ENCODE measurements at places on chromosomes 1 and 21. TPM values are rescaled to one million over a fixed set of nuclear protein-coding genes. Genes with fewer than 3 reads are reported as not detected.

- DNase-seq = no peak
Observed at GRCh38 chr1:158771950-158772866, at the start of gene OR6N1. OR6N1 (minus strand) TSS chr1:158772195; CDS start chr1:158766682, 5,513 bp downstream.

DNA sequence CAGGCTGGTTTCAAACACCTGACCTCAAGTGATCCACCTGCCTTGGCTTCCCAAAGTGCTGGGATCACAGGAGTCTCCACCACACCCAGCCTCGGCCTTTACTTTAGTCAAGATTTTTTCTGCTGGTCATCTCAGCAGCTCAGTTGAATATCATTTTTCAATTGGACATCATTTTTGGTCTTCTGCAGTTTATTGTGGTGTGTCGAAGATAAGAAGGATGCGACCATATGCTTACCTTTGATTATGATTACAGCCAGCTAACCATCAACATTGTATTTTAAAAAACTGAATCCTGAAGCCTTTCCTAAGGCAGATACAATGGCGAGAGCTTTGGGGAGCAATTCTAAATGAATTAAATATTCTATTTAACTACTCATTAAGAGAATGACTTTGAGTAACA is 12.3 kb upstream of the NFIA start:
- DNase-seq = no peak

DNA sequence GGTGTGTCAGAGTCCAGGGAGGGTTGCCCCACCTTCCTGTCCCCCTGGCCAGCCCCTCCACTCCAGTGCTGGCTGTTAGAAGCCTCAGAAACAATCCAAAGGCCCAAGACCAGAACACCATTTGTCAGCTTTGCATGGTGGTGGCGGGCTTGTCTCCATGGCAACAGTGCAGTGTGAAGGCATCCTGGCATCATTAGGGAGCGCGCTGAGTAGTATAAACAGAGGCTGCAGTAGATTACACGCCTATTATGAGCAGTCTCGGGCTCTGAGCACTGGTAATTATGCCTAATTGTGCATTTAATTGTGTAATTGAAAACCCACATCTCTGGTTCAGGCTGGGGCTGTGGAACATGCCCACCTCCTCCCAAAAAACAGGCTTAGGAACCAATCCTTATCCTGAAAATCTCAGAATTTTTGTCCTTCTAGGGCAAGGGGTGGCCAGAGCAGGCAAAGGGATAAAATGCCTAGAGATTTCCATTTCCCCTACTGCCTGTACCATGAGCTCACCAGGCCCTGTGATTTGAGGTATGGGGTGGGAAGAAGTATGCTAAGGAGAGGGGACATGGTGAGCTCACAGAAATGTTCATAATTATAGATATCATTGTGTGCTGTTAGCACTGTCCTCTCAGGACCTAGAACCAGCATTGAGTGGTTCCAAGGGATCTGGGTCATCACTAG is 11.7 kb downstream of the NKAIN1 start:
- no peak for DNase-seq

- no peak for DNase-seq
Observed at GRCh38 chr1:166272155-166272554, 105.4 kb upstream of the FAM78B start.

The SYDE2 gene
- 42.4 TPM for total RNA-seq

DNA sequence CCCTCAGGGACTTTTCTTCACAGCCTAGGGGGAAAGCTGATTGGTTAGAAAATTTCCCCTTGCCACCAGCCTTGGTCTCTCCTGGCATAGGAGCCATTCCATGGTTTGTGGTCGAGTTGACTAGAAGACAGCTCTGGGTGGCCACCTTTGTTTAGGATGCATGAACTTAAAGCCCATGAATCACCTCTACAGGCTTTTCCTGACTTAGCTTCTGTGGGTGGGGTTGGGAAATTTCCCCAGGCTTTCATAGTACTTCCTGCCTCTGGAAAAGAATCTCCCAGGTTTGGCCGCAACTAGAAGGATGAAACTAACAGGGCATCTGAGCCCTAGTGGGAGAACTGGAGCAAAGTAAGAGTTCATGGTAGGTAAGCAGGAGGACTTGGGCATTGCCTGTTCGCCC is 72.6 kb downstream of the SNRPE start:
- no peak for DNase-seq

DNA sequence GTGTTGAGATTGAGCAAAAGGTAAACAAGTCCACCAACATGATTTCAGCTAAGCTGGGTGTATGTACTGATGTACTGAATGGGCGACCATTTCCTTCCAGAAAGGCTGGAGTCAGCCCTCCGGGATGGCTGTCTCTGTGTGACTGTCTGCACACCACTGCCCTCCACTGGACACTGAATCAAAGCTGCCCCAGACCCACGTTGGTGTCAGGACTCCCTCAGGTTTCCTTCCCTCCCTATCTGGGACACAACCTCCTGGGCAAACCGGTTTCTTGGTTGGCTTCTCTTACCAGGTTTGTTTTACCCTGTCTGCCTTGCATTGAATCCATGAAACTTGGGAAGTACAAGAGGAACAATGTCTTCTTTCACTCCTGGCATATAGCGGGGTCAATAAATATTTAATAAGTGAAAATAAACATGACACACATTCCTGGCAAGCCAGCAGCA is 5.3 kb upstream of the SRP9 start:
- DNase-seq = peak; percentile 83

DNA sequence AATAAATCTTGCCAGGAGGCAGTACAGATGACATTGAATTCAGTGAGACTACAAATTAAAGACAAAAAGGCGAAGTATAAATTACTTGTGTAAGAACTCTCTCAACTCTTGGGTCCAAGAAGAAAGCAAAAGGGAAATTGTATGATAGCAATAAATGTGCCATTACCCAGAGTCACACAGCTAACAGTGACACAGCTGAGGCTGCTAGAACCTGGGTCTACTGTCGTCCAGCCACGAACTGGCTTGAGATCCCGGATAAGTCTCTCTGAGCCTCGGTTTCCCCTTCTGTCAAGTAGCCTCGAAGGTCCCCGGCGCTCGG is 362 bp upstream of the ROR1 start:
- no peak for DNase-seq

DNA sequence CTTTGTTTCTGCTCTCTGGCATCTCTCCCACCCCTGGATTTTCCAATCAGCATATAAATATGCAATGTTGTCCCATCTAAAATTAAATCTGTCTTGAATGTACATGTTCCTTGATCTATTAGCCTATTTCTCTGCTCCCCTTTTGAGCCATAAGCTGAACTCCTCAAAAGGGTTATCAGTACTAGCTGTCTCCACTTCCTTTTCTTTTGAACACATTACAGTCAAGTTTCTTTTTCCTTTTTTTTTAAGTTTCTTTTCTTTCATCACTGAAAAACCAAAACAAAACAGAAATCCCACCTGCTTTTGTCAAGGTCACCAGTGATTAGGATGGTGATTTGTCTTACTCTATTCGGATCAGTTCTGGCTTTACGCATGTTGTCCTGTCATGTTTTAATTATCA is 29.3 kb downstream of the XCL2 start:
- DNase-seq = no peak

The ADGRL2 gene
- total RNA-seq = 83.4 TPM

- peak; percentile 62 for DNase-seq
Observed at GRCh38 chr1:87329051-87329525, 408 bp downstream of the LMO4 start.

DNA sequence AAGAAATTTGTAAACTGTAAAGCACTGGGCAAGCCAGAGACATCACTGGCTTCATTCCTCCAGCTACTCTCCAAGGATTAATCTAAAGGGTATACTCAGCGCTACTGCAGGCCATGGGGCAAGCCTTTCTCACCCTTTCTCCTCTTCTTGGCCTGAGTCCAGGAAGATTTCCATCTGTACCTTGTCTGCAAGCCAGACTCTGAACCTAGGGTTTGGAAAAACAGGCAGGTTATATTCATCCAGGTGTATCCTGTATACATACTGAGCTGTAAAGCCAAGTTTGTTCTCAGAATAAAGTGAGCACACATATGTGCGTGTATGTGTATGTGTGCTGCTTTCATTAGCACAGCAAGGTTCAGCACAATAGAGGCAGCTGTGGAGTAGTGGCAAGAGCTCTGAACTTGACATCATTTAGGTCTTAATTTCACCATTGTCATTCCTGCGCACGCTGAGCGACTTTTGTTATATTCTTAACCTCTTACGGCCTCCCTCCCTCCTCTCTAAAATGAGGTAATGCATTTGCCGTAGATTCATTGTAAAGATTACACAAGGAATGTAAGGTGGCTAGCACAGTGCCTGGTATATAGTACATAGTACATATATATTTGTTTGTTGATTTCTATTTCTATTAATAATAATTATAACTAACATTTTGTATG is 128.1 kb upstream of the JUN start:
- no peak for DNase-seq

DNA sequence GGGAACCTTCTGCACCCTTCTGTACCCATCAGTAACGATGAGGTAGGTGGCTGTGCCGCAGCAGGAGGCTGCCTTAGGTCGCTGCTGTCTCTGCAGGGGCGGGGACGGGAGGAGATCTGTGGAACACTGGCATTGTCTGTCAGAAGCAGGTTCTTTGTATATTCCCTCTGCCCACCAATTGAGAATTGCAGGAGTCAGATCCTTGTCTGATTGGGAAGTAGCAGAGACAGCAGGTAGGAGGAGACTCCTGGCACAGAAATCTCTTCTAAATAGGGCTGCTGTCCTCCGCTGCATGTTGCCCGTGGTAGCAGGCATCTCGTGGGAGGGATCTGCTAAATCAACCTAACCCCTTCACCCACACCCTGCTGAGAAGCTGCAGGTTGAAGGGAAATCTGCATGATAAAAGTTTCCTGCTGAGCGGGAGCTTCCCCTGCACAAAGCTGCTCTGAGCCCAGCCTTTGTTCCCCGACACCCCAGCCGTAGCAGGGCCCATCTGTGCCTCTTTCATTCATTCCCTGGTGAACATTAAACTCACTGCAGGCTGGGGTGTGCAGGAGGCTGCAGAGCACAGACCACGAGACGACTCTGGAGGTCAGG is 15.9 kb downstream of the SARS1 start:
- DNase-seq = no peak

The INAVA gene
- 35.7 TPM for total RNA-seq

The PYHIN1 gene
- not detected for total RNA-seq

GRCh38 chr1:67359592-67359991 is 51.9 kb downstream of the IL12RB2 start:
- DNase-seq = no peak

Measured in mesothelial cell of epicardium (in vitro differentiated cells).